ENCODE measurements at places on chromosomes 2 and 18. TPM values are rescaled to one million over a fixed set of nuclear protein-coding genes. Genes with fewer than 3 reads are reported as not detected.
A peak's percentile ranks its signal among the peaks of the same experiment; 100 is the strongest.

GRCh38 chr2:164568317-164568716, 53.0 kb downstream of the GRB14 start:
- no peaks in the 10 kb centered on the region for H3K36me3 ChIP-seq
- no peaks in the 10 kb centered on the region for H3K27me3 ChIP-seq
- H3K4me3 ChIP-seq: no peak overlapping the region
- no peak for DNase-seq
- H3K4me1 ChIP-seq: no peaks in the 10 kb centered on the region

The KRCC1 gene
- 28.6 TPM for total RNA-seq

The CXCR1 gene
- not detected for total RNA-seq

GRCh38 chr2:241271706-241272302, 43.7 kb downstream of the HDLBP start:
- peaks cover 4% of the 10 kb centered on the region for H3K4me1 ChIP-seq
- no peaks in the 10 kb centered on the region for H3K27me3 ChIP-seq
- H3K4me3 ChIP-seq: peak overlapping the region; percentile 100
- H3K27ac ChIP-seq: peak overlapping the region; percentile 97
- DNase-seq: peak; percentile 81

GRCh38 chr2:135037831-135038230, 9.4 kb downstream of the MAP3K19 start:
- H3K4me1 ChIP-seq: no peaks in the 10 kb centered on the region
- H3K27me3 ChIP-seq: no peaks in the 10 kb centered on the region
- H3K27ac ChIP-seq: no peak overlapping the region
- no peak overlapping the region for H3K4me3 ChIP-seq

DNA sequence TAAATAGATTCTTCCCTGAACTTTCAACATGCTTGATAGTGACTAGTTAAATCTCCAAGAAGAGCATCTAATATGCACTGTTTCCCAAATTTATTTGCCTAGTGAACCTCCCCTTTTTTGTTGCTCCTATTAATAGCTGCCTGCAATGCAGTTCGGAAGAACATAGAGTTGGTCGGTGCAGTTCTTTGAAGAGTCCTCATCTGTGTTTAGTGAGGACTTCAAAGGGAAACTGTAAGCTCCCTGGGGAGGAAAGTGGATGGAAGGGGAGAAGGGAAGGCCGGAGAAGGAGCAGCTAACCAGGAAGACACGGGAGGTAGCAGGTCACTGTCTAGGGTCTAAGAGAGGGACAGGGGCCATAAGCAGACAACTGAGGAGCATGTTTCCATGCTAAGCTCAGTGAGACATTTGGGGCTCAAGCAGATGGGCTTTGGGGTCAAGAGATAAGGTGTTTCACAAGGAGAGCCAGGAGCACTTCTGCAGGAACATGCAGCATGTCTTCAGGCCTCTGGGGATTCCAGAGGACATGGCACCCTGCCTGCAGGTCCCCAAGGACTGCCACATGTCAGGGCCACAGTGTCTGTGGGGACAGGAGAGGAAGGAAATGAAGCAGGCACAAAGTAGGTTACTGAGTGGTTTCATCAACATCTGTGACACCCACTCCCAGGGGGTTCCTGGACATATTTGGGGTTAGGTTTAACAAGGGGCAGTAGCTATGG, 48.7 kb upstream of the ANXA4 start:
- H3K4me1 ChIP-seq: no peaks in the 10 kb centered on the region
- H3K27ac ChIP-seq: no peak overlapping the region
- no peaks in the 10 kb centered on the region for H3K27me3 ChIP-seq
- H3K4me3 ChIP-seq: no peak overlapping the region

DNA sequence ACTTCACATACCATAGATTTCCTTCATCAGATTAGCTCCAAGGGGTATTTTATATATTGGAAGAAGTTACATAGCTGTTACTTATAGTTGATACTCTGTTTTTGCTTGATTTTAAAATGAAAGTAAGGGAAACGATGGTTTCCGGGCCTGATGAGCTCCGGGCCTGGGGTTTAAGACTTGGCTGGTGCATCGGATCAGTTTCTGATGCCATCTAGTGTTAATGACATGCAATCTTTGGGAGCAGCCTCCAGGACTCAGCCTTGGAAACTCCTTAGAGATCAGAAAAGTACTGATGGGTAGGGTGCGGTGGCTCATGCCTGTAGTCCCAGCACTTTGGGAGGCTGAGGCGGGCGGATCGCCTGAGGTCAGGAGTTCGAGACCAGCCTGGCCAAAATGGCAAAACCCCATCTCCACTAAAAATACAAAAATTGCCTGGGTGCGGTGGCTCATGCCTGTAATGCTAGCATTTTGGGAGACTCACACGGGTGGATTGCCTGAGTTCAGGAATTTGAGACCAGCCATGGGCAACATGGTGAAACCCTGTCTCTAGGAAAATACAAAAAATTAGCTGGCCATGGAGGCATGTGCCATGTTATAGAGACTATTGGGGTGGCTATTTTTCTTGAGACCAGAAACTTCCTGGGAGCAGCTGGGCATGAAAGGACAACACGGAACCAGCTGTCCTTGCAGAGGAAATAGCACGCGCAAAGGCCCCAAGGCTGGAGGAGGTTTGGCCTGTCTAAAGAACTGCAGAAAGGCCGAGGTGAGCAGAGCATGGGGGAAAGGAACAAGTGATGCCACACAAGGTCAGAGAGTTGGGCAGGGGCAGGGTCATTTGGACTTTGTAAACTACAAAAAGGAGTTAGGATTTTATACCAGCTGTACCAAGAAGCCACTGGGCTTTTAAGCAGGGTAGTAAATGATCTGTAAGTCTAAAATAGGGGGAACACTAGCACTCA, 46.9 kb upstream of the CNOT11 start:
- no peak overlapping the region for H3K4me3 ChIP-seq
- H3K36me3 ChIP-seq: no peaks in the 10 kb centered on the region
- H3K27me3 ChIP-seq: no peaks in the 10 kb centered on the region
- peak; percentile 49 for DNase-seq

The RNF149 gene
- total RNA-seq: 17.4 TPM

DNA sequence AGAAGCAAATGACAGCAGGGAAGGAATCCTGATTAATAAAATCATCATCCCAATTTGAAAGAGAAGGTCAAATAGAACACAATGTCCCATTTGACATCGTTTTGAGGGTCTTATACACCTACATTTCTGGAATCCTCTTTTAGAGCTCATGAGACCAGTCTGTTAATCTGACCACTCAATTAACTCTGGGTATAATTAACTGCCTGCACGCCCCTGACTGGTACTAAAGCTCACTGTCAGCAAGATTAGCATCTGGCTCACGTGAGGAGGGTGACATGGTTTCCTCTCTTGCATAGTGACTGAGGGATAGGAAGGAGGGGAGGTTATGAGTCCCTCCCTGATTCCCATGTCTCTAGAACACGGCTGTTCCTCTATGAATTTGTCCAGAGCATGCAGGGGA, 124.3 kb downstream of the ICOS start:
- H3K4me1 ChIP-seq: no peaks in the 10 kb centered on the region
- DNase-seq: no peak
- H3K27ac ChIP-seq: no peak overlapping the region

The HOXD12 gene
- total RNA-seq: not detected

The CHRND gene
- not detected for total RNA-seq

Data from uterus (tissue), 4 donors.